ENCODE measurements at places on chromosomes 13 and 19.

DNA sequence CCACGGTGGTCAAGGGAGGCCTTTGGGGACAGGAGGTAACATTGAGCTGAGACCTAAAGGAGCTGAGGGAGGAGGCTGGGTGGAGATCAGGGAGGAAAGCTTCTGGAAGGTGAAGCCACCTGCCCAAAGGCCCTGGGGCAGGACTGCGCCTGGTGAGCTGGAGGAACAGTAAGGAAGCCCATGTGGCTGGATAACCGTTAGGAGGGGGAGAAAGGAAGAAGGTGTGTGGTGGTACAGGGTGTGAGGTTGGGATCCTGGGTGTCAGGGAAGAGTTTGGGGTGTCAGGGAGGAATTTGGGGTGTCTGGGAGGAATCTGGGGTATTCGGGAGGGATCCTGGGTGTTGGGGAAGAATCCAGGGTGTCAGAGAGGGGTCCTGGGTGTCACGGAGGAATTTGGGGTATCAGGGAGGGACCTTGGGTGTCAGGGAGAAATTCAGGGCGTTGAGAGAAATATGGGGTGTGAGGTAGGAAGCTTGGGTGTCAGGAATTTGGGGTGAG lies 695 bp downstream of the TICAM1 start:
- no peak for DNase-seq

DNA sequence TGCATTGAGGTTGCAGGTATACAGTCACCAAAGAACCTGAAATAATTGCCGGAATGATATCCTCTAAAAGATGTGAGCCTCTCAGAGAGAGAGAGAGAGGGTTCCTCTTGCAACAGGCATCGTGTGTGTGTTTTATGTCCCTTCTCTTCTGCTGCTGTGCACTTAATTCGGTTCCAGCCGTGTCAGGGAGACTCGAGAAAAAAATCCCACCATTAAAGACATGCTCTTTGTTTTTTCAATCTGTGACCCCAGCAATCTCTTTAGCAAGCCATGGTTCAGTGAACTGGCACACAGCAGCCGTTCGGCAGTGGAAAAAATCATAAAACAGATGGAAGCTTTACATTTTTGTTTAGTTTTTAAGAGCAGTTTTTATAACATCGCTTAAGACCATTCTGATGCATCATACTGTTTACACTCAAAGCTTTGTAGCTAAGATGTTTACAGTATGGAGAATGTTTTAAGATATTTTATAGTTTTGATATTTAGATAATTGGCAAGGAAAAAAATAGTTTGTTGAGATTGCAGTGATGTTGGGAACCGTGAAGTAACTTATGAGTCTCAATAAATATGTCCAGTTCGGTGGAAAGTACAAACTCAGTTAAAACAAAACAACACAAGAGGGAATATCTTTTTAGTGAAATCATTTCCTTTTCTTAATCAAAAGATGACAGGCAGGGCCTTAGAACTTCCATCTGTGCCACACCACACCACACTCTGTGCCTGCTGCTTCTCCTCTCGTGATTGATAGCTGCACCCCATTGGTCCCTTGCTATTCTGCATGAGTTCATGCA lies 31.2 kb upstream of the ZNF536 start:
- no peak for DNase-seq

DNA sequence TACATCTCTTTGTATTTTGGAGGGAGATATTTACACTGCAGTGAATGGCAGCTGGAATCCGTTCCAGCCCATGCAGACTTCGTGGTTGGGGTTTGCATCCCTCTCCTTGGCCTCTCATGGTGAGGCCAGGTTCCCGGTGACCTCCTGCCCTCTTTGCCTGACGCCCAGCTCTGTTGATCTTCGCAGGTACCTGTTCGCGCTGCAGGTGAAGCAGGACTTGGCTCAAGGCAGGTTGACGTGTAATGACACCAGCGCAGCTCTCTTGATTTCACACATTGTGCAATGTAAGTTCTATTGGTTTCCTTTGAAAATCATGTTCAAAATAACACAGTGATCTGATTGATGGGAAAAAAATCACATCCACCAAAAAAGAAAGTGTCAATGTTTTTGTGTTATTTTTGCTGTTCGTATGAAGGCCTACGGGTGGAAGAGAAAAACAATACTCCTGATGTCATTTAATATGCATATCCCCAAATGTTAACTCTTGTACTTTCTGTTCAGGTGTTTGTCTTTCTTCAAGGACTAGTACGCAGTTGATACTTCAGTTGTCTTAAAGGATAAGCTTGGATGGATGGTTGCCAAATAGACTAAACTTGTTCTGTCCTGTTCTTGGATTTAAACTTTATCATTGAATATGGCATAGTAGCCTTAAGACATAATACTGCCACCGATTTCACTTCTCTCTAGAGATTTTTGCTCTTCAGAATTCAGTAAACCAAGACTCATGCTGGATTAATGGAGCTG lies 199.1 kb downstream of the STK24 start:
- DNase-seq: no peak

- DNase-seq: no peak
Observed at GRCh38 chr19:16325161-16325527, 518 bp downstream of the KLF2 start.

DNA sequence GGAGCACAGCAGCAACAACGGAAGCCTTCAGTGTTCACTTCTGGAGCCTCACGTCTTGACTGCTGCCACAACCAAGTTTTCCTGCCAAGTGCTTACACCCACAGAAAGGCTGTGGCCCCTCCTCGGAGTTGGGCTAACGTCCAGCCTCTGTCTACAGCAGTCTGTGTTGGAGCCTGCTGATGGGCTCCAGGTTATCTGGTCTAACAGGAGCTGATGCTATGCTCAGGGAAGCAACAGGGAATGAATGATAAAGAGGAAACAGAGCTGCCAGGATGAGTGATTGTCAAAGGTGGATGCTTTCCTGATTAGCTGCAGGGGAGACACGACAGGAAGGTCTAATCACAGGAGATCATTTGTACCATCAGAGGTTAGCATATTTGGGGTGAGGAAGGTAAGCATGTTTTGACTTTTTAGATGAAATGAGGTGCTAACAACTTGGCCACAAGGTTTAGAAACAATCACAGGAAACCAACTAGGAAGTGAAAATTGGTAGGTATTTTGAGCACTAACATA lies 53.8 kb upstream of the RCBTB2 start:
- no peak for DNase-seq

DNA sequence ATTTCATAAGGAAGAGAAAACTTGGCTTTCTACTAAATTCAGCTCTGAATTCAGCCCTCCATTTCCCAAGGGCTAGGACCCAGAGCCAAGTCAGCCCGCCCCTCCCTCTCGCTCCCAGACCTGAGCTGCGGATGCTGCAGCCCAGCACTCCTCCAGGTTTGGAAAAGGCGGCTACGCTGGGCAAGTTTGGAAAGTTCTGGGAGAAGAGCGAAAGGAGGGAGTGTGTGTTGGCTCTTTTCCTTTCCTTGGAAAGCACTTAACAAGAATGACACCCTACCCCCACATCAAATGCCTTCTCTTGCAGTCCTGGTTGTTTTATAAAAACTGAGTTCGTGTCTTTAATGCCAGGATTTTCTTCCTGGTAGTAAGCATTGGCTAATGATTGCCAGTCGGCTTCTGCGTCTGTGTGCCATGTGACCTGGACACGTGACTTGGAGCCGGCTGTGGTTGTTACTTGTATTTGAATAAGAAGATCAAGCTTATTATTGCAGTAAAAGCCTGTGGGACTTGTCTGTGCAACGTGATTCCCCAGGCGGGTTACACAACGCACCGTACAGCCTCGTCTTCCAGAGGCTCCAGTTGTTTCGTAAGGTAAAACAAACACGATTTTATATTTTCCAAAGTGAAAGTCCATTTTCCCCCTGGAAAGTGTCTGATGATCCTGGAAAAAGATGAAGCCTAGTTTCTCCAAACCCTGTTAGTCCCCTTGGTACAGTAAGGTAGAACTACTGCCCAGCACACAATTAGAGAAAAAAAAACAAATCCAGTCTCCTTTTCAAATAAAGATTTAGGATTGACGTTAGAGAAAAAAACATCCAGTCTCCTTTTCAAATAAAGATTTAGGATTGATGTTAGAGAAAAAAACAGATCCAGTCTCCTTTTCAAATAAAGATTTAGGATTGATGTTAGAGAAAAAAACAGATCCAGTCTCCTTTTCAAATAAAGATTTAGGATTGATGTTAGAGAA lies 26.8 kb upstream of the UBE2L5 start:
- no peak for DNase-seq

DNA sequence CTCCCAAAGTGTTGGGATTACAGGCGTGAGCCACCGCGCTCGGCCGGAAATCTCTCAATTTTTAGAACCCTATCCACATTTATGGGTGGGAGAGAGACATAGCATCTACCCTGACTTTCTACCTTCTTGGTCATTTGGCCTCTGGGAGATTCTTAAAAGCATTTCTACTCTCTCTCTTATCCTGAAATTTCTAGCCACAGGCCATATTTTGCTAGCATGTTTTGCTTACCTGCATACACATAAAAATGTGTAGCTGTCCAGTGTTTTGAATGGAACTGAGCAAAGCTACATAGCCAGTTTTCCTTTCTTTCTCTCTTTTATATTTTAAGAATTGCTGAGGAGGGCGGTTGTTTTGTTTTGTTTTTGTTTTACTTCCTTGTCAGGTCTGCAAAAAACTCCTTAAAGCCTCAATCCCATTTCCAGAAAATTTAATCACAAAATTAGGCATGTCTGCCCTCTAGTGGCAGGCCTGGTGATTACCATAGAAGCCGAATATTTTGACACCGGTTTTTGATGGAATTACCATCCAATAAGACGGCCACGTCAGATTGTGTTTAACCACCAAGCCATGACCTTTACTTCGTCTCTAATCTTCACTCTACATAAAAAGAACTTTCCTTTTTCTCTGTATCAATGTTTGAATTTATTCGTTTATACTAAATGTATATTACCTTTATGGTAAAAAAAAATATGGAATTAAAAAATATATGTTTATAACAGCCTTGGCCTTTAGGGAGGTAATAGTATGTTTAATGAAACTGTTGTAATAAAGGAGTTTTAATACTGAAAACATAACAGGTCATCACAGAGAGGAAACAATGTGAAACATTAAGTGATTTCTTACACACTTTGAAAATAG lies 34.4 kb upstream of the OXGR1 start:
- DNase-seq: peak; percentile 2

DNA sequence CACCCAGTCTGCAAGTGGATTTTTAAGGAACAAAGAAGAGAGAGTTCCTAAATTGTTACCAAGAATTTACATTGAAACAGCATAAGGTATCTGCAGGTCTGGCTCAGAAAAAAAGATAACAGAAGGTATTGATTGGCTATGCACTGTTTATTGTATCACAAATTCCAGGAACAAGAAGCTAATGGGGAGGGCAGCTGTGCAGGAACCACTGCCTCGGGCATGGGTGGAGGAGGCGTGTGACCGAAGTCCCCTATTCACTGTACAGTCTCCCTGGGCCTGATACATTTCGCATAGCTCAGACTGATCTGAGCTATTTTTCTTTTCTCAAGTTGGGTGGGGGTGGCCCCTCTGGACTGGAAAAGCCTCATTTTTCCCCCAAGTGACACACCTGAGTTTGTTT lies 11.7 kb downstream of the NECTIN2 start:
- no peak for DNase-seq

DNA sequence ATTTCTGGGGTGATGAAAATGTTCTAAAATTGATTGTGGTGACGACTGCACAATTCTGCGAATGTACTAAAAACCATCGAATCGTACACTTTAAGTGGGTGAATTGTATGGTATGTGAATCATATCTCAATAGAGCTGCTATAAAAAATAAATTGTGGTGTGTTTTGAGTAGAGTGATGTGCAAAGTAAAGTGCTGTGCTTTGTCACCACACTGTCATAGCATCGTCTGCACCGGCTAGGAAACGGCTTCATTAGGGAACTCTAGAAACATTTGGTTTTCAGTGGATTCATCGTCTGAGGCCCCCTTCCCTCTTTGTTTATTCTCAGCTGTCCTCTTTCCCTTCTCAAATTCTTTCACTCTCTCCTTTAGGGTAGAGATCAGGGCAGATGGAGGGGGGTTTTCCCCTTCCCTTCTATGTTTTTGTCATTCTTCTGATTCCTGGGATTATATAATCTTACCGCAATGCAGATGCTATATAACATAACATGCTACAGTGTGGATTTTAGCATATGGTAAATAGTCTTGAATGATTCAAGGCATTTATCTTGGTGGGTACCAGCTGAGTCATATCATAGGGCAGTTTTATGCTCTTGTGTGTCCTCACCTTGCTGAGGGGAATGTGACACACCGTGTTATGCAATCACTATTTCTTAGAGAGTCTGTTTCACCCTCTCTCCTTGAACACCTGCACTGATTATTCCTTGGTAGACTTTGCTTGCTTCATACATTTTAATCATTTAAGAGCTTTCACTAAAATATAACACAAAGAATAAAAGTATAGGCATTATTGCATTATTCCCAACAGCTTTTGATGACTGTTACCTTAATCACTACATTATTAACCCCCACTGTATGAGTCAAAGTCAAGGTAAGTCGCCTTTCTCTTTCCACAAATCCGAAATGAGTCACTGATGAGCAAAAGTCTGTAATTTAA lies 239.4 kb downstream of the DCLK1 start:
- no peak for DNase-seq

DNA sequence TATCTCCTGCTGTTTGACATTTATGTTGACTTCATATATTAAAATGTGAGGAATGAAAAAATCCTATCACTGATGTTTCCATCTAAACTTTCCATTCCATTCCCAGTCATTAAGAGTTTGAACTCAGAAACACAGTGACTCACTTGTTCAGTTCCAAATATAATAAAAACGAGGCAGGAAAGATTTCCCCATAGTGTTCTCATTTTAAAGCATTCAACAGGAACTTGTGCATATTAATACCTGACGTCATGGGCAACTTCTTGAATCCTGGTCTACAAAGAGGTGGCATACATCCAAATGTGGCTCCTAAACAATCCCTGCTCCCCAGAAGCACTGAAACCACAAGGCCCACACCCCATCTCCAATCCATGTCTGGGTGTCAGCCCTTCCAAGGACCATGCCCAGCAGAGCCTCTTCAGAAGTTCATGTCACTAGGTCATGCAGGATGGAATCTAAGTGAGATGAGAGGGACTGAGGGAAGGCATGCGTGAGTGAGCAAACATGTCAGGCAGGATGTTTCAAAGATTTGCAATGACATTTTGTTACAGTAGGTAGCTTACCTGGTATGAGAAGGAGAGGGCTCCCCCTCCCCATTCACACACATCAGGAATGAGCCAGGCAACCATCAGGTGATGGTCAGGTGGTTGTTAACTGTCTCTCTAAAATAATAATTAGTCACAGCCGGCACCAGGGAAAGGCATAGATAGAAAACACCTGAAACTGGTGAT lies 9.4 kb upstream of the ERVV-2 start:
- DNase-seq: no peak

- no peak for DNase-seq
Observed at GRCh38 chr13:27578121-27579030, 42.0 kb downstream of the LNX2 start.

GRCh38 chr13:73708393-73708985 lies 425.7 kb downstream of the KLF12 start:
- peak; percentile 22 for DNase-seq

- DNase-seq: no peak
Observed at GRCh38 chr19:42175952-42176648, 41.4 kb downstream of the DEDD2 start.

DNA sequence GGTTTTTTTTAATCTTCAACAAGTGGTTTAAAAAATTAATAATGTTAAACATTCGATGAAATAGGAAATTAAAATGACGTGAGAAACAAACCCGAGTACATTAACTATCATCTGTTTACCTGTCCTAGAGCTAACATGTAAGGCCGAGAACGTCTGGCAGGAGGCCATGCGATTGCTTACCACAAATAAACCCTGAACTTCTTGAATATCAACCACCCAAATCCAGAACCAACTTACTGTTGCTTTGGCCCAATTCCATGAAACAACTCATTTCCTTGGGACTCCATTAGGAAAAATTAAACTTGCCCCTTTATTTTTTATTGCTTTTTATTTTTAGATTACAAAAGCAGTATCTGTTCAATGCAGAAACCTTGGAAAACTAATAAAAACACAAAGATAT lies 228.9 kb upstream of the IRS2 start:
- DNase-seq: no peak
